Hematopoietic multipotent progenitor cell treated with erythropoietin and hydrocortisone succinate and interleukin-3 and kit ligand, for 6 days (in vitro differentiated cells): ENCODE measurements at places on chromosomes 3 and 15.
A peak's percentile ranks its signal among the peaks of the same experiment; 100 is the strongest.

GRCh38 chr15:69133862-69134519 lies 26.4 kb upstream of the GLCE start:
- no peak for DNase-seq

- DNase-seq: no peak
Observed at GRCh38 chr3:30135190-30135589, 471.2 kb upstream of the TGFBR2 start.

DNA sequence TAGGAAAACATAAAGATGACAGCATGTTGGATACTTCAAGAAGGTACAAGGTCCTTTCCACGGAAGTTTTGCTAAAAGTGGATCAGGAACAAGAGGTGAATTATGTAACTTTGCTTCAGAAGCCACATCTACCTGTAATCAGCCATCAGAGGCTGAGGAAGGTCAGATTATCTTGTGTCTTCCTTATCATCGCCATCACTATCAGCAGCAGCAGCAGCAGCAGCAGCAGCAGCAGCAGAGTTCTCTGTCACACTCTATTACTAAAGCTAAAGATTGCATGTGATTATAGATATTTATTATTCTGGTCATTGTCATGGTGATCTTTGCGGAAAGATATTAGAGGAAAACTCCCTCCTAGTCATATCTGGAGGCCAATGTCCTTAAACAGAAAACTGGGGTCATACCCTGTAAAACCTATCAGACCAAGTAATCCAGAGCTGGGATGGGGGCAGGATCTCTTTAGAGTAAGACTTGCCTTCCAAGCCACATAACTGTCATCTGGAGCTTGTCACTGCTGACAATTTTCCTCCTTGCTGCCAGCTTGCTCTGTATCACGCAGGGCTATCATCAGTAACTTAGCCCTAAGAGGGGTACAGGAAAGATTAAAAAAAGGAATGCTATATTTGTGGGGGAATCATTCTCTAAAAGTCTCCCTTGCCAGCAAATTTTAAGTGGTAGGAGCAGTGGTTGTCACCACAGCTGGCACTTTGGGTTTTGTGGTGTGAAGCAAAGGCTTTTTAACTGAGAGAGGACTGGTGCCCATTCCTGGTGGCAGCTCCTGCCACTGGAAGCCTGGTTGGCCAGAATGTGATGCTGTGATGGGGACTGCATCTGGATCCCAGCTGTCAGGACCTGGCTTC lies 130.9 kb upstream of the RASGRP1 start:
- DNase-seq: no peak

DNA sequence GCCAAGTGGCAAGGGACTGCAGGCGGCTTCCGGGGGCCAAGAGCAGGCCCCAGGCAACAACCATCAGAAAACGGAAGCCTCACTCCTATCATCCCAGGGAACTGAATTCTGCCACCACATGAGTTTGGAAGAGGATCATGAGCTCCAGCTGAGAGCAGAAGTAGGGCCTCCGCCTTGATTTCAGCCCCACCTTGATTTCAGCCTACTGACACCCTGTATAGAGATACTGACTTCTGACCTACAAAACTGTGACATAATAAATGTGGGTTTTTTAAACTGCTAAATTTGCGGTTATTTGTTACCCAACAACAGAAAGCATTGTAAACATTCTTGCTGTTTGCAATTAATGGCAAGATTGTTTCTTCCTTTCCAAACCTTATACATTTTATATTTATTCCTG lies 21.6 kb upstream of the RARRES1 start:
- no peak for DNase-seq

DNA sequence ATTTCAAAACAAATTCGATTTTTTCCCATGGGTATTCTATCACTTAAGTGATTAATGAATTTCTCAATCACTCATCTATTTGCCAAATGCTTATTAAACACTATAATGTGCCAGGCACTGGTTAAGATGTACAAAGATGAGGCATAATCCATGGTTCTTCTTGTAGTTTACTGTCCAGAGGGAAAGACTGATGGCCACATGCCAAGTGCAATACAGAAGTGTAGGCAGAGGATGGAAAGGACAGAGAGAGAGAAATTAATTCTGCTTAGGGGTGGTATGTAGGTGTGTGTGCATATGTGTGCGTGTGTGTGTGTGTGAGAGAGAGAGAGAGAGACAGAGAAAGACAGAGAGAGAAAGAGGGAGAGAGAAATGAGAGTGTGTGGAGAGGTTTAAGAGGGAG lies 120.8 kb upstream of the CCNL1 start:
- no peak for DNase-seq

DNA sequence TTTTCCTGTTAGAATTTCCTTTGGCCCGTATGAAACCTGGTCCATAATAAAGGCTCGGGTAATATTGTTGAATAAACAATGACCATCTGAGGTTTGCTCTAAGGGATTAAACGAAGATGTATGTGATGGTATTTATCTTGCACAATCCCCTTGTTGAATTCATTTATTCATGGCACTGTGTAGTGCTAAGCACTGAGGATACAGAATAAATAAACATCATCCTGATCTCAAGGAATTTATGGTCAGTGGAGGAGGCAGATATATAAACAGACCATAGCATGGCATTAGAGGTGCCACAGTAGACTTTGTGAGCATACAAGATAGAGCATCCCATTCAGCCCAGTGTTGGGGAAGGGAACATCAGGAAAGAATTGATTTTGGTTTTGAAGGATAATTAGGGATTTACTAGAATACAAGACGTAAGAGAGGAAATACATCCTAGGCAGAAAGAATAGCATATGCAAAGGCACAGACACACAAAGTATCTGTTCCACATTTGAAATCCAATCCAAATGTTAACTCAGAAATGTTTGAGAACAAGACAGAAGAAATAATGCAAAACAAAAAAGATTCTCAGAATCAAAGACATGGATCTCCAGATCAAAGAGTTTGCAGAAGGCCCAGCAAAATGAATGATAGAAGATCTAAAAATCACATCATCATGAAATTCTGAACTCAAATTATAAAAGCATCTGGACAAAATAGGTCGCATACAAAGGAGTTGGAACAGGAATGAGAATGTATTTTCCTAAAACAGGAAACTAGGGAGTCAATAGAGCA lies 5.4 kb upstream of the IGF2BP2 start:
- DNase-seq: no peak

GRCh38 chr3:50630394-50630793 lies 13.4 kb downstream of the MAPKAPK3 start:
- no peak for DNase-seq

GRCh38 chr3:30659270-30660130 lies 53.1 kb downstream of the TGFBR2 start:
- DNase-seq: no peak

GRCh38 chr3:119636249-119636648 lies 24.1 kb downstream of the POPDC2 start:
- DNase-seq: no peak

GRCh38 chr15:95630683-95631082 lies 699.8 kb upstream of the NR2F2 start:
- DNase-seq: no peak

DNA sequence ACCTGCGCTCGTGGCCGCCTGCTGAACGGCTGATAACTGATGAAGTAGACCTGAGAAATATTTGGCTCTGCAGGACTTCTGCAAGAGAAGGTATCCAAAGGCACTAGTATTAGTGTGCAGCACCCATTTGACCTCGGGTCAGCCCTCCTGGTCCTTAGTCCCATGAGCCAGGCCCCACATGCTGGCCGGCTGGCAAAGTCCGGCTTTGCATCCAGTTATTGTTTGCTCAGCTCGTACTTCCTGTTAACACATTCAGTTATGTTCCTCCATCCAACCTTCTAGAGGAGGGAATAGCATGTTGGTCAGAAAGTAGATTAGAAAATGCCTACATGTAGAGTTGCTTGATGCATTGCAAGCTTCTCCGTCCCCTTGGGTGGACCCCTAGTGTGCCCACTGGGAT lies 385.7 kb upstream of the RGMA start:
- DNase-seq: no peak

GRCh38 chr15:80234883-80235282 lies 17.1 kb downstream of the CTXND1 start:
- DNase-seq: peak; percentile 62

- DNase-seq: no peak
Observed at GRCh38 chr15:87733977-87734376, 522.6 kb downstream of the NTRK3 start.
